Fibroblast of pulmonary artery (primary cell): ENCODE measurements at places on chromosomes 13 and 19.

- DNase-seq = no peak
These were observed 892.5 kb upstream of the SLC10A2 start for GRCh38 chr13:103958691-103959090.

GRCh38 chr19:38699027-38699346 is 45.3 kb downstream of the CAPN12 start:
- no peak for DNase-seq

- peak; percentile 63 for DNase-seq
These were observed 9.8 kb upstream of the CIRBP start for GRCh38 chr19:1259206-1259875.

- DNase-seq = no peak
These were observed 113.4 kb downstream of the UFM1 start for GRCh38 chr13:38463048-38463447.

- DNase-seq = no peak
These were observed 4.4 kb upstream of the PLEKHF1 start for GRCh38 chr19:29660835-29661234.
